ENCODE measurements at places on chromosomes 12 and 14. TPM values are rescaled to one million over a fixed set of nuclear protein-coding genes. Genes with fewer than 3 reads are reported as not detected.

GRCh38 chr12:68239309-68239982 is 13.8 kb upstream of the IL26 start:
- DNase-seq, result no peak
- H3K4me1 ChIP-seq, result peaks cover 11% of the 10 kb centered on the region
- no peaks in the 10 kb centered on the region for H3K27me3 ChIP-seq
- H3K36me3 ChIP-seq, result no peaks in the 10 kb centered on the region
- peak overlapping the region; percentile 26 for H3K27ac ChIP-seq

- H3K27ac ChIP-seq, result no peak overlapping the region
- H3K4me3 ChIP-seq, result no peak overlapping the region
- H3K36me3 ChIP-seq, result no peaks in the 10 kb centered on the region
- no peaks in the 10 kb centered on the region for H3K4me1 ChIP-seq
- no peaks in the 10 kb centered on the region for H3K27me3 ChIP-seq
- DNase-seq, result no peak
Observed at GRCh38 chr12:3966376-3966775, 93.2 kb upstream of the PARP11 start.

CLEC4C gene
- total RNA-seq, result not detected

SP1 gene
- 31.3 TPM for total RNA-seq

DNA sequence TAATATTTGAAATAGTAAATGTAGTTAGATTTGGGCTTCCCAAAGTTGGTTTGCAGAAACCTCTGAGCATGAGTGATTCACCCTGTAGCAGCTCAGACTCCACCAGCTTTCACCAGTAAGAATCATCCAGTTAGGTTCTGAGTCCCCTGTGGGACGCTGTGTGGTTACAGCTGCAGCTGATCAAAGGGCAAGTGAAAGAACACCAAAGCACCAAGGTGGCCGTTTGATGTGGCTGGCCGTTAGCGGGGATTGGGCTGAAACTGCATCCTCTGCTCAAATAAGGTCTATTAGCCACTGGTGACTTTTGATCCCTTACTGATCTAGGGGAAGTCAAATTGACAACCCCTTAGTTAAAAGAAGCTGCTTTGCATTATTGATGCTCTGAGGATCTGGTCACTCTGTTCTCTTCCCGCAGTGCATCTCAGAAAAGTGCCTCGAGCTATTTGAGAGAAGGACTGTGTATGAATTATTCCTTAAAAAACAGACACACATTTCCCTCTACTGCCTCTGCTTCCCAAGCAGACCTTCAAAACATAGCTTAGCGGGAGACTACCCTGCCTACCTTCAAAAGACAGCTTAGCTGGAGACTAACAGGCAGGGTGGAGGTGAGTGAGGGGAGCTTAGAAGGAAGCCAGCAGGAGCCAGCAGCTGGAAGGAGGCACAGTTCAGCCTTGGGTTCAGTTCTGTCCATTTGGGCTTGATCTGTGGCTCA is 3.7 kb downstream of the ABHD12B start:
- no peaks in the 10 kb centered on the region for H3K4me1 ChIP-seq
- no peak overlapping the region for H3K27ac ChIP-seq
- peak; percentile 48 for DNase-seq
- H3K4me3 ChIP-seq, result no peak overlapping the region

DNA sequence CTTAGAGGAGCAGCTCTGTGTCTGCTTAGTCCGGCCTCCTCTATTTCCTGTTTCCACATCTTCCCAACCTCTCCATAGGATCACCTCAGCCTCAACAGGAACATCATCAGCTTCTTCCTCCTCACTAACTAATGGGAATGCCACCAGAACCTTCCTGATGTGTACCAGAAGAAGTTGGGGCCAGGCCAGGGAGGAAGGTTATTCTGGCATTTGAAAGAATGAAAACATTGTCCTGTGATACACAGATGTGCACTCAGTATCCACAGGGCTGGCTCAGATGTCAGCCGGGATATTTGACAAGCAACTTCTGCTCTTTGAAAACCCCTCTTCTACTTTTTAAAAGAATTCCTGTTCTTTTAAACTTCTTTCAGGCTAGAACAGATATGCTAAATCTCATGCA is 63.6 kb downstream of the TMEM30B start:
- no peak overlapping the region for H3K4me3 ChIP-seq
- H3K27me3 ChIP-seq, result no peaks in the 10 kb centered on the region
- no peak for DNase-seq

DNA sequence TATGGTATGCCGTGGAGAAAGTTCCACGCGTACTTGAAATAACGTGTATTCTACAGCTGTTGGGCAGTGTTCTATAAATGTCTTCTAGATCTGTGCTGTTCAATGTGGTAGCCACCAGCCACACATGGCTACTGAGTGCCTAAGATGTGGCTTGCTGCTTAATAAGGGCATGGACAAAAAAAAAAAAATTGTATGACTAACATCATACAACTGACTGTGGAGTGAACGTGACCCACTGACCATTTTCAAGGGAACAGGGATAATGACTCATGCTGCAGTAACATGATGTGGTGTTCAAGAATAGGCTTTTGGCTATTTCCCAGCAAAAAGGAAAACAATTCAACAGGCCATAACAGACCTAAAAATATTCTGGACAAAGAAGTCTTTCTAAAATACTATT is 13.0 kb downstream of the ATG14 start:
- peaks cover 11% of the 10 kb centered on the region for H3K4me1 ChIP-seq
- no peaks in the 10 kb centered on the region for H3K36me3 ChIP-seq
- peak overlapping the region; percentile 54 for H3K27ac ChIP-seq
- peak; percentile 96 for DNase-seq
- H3K27me3 ChIP-seq, result no peaks in the 10 kb centered on the region

DNA sequence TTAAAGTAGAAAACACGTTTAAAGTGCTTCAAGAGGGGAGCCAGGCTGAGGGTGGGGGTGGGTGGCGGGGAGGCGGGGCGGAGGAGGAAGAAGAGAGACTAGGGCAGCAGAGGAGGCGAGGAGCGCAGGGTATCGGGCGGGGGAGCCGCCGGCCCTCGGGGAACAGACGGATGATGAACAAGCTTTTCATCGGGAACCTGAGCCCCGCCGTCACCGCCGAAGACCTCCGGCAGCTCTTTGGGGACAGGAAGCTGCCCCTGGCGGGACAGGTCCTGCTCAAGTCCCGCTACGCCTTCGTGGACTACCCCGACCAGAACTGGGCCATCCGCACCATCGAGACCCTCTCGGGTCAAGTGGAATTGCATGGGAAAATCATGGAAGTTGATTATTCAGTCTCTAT is 39.2 kb downstream of the ZCRB1 start:
- no peaks in the 10 kb centered on the region for H3K36me3 ChIP-seq
- no peak overlapping the region for H3K27ac ChIP-seq
- no peaks in the 10 kb centered on the region for H3K4me1 ChIP-seq
- H3K4me3 ChIP-seq, result no peak overlapping the region

GRCh38 chr12:13288937-13289652 is 92.6 kb downstream of the EMP1 start:
- no peaks in the 10 kb centered on the region for H3K36me3 ChIP-seq
- H3K27me3 ChIP-seq, result no peaks in the 10 kb centered on the region
- no peak for DNase-seq
- no peak overlapping the region for H3K4me3 ChIP-seq
- H3K4me1 ChIP-seq, result no peaks in the 10 kb centered on the region
- no peak overlapping the region for H3K27ac ChIP-seq

TAS2R20 gene
- 2.1 TPM for total RNA-seq

GRCh38 chr12:105955976-105956375 is 182.8 kb downstream of the NUAK1 start:
- no peaks in the 10 kb centered on the region for H3K4me1 ChIP-seq
- DNase-seq, result no peak
- no peaks in the 10 kb centered on the region for H3K27me3 ChIP-seq
- no peak overlapping the region for H3K4me3 ChIP-seq
- no peaks in the 10 kb centered on the region for H3K36me3 ChIP-seq

- H3K27ac ChIP-seq, result no peak overlapping the region
- DNase-seq, result peak; percentile 48
- no peaks in the 10 kb centered on the region for H3K36me3 ChIP-seq
Observed at GRCh38 chr12:59980476-59980875, 384.6 kb downstream of the SLC16A7 start.

POTEM gene
- total RNA-seq, result not detected

DNA sequence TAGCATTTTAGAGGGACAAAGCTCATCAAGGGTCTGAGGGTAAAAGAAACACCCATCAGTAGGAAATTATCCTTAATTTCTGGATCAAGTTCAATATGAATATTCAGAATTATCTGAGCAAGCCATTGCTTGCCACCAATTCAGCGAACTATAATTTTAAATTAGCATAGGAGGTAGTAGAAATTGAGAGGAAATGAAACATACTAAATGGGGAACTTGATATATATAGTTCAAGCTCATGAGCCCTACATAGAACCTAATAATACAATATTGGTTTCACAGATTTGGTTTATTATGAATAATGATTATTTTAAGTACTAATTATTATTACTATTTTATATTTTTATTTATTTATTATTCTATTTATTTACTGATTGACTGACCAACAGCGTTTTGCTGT is 42.1 kb upstream of the GXYLT1 start:
- no peaks in the 10 kb centered on the region for H3K4me1 ChIP-seq
- H3K4me3 ChIP-seq, result no peak overlapping the region
- no peaks in the 10 kb centered on the region for H3K27me3 ChIP-seq
- H3K36me3 ChIP-seq, result no peaks in the 10 kb centered on the region
- H3K27ac ChIP-seq, result no peak overlapping the region

ZNF664 gene
- total RNA-seq, result 46.0 TPM

SLC39A9 gene
- 81.9 TPM for total RNA-seq

MYO1A gene
- total RNA-seq, result 0.26 TPM

GRCh38 chr12:119036878-119037825 is 55.8 kb downstream of the SRRM4 start:
- H3K4me1 ChIP-seq, result no peaks in the 10 kb centered on the region
- H3K27me3 ChIP-seq, result no peaks in the 10 kb centered on the region
- DNase-seq, result no peak
- H3K27ac ChIP-seq, result no peak overlapping the region

DNA sequence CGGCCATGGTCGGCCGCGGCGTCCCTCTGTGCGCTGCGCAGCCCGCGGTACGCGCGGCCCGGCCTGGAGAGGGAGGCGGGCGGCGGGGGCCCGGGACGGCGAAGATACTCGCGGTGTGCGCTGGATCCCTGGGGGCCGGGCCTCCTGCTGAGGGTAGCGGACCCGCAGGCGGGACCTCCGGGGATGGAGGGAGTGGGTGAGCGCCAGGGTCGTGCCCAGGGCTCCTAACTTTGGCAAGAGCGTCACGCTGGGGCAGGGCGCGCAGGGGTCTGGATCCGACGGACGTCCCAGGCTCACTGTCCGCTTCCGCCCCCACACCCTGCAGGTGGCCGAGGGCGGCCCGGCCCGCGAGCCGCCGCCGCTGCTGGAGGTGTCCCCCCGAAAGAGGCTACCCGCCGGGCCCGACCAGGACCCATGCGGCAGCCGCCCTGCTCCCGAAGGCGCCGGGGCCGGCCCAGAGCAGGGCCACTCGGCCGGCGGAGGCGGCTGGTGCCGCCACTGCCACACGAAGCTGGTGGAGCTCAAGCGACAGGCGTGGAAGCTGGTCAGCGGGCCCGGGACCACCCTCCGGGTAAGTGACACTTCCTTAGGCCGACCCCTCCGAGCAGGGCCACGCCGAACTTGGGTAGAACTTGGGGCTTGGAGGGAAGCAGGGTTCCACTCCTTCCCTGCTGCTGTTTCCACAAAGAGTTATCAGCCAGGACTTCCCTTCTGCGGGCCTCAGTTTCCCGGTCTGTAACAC is 502 bp downstream of the KIF26A start:
- peaks cover 15% of the 10 kb centered on the region for H3K27me3 ChIP-seq
- no peaks in the 10 kb centered on the region for H3K36me3 ChIP-seq
- H3K4me1 ChIP-seq, result no peaks in the 10 kb centered on the region

GRCh38 chr12:59382282-59383078 is 213.3 kb upstream of the SLC16A7 start:
- H3K27ac ChIP-seq, result no peak overlapping the region
- DNase-seq, result no peak
- H3K4me3 ChIP-seq, result peak overlapping the region; percentile 50
- no peaks in the 10 kb centered on the region for H3K27me3 ChIP-seq

DNA sequence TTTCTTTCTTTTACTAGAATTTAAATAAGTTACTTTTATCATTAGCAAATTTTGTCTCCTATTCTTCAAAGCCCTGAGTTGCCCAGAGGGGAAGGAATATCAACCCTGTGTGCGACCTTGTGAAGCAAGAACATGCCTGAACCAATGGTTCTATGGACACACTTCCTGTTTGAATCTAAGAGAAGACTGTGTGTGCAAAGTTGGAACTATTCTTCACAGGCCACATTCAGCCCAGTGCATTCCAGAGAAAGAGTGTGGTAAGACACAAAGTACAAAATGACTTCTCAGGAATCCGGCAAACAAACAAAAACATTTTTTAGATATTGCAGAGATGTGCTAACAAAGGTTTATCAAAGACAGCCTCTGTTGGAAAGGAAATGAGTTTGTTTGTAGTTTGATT is 90.8 kb upstream of the PTPRQ start:
- no peaks in the 10 kb centered on the region for H3K4me1 ChIP-seq
- no peak overlapping the region for H3K27ac ChIP-seq
- no peaks in the 10 kb centered on the region for H3K27me3 ChIP-seq
- H3K4me3 ChIP-seq, result no peak overlapping the region
- peak; percentile 15 for DNase-seq

DNA sequence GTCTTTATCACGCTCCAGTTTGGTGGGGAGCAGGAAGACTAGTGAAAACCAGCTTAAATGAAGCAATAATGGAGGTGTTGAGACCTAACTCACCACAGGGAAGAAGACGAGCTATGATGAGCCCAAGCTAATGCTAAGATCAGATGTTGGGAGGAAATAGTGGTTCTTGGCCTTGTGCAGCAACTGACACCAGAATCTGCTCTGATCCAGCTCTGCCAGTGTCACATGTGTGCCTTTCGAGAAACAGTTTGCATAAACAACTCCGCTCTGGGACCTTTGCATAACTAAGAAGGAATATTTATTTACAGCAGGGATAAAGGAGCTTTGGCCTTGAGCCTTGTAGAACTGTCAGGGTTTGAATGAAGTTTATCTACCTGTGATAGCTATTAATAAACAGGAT is 369.4 kb upstream of the CCDC196 start:
- no peak overlapping the region for H3K4me3 ChIP-seq
- DNase-seq, result no peak
- no peaks in the 10 kb centered on the region for H3K4me1 ChIP-seq
- no peaks in the 10 kb centered on the region for H3K27me3 ChIP-seq
- no peaks in the 10 kb centered on the region for H3K36me3 ChIP-seq
- H3K27ac ChIP-seq, result no peak overlapping the region

SSPN gene
- 9.8 TPM for total RNA-seq

KLHDC1 gene
- total RNA-seq, result 5.4 TPM

DNA sequence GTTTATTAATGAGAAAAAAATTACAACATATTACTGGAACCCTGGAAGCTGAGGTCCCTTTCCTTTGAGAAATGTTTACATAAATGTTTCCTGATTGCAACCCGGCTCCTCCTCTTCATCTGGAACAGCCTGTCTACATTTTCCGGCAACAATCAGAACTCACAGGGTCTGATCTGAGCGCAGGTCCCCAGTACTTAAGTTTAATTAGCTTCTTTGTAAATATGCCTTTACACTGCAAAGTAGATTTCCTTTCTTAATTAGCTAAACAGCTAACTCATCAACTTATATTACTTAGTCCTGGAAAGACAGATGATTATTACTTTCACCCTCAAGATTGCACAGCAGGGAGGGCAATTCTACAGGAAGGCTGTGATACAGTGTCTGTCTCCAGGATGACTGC is 213.0 kb downstream of the MON2 start:
- no peak for DNase-seq
- H3K27me3 ChIP-seq, result no peaks in the 10 kb centered on the region
- H3K27ac ChIP-seq, result no peak overlapping the region
- H3K4me1 ChIP-seq, result peaks cover 12% of the 10 kb centered on the region
- no peak overlapping the region for H3K4me3 ChIP-seq
- H3K36me3 ChIP-seq, result no peaks in the 10 kb centered on the region

IRAK3 gene
- total RNA-seq, result 7.4 TPM

Data from fibroblast of lung (primary cell).